ENCODE measurements at places on chromosomes 6 and 20.

GRCh38 chr20:59939879-59940128, 301 bp downstream of the PPP1R3D start:
- no peaks in the 10 kb centered on the region for H3K27me3 ChIP-seq
- peak overlapping the region; percentile 97 for H3K4me3 ChIP-seq
- peaks cover 37% of the 10 kb centered on the region for H3K4me1 ChIP-seq
- H3K27ac ChIP-seq: peak overlapping the region; percentile 73
- peaks cover 32% of the 10 kb centered on the region for H3K36me3 ChIP-seq

DNA sequence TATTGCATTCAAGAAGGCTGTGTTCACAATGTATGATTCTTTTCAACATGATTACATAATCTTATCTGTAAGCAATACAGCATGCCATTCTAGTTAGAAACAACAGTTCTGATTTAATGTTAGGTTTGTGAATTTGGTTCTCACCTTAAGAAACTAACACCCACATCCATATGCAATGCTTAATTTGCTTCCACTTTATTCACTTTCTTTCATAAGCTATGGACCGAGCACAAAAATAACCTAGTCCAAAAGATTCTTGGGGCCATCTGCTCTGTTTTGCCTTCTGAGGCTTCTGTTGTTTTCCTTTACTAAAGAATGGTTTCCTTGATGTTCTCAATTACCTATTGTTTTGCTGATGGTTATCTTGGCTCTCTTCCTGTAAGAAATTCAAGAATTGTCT, 258.2 kb downstream of the EYS start:
- no peaks in the 10 kb centered on the region for H3K36me3 ChIP-seq
- no peak for DNase-seq
- no peaks in the 10 kb centered on the region for H3K27me3 ChIP-seq
- H3K27ac ChIP-seq: no peak overlapping the region

GRCh38 chr20:24507182-24507853, 37.9 kb downstream of the SYNDIG1 start:
- DNase-seq: no peak
- H3K4me1 ChIP-seq: no peaks in the 10 kb centered on the region
- no peak overlapping the region for H3K27ac ChIP-seq

DNA sequence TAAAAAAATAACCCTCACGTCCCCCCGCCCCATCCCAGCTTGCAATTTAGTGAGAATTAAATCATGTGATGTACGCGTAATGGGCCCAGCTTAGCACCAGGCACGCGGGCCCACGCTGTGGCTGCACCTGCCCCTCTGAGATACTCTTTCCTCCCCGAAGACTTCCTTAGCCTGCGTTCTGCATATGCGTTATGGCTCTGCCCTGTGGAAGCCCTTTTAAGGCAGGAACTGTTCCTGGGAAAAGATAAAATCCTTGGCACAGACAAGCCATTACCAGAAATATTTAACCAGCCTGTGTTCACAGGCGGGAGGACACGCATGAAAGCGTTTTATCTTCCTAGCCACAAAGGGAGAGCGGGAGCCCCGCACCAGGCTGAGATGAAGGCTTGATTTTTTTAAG, 311.0 kb downstream of the LRFN2 start:
- DNase-seq: no peak
- no peak overlapping the region for H3K27ac ChIP-seq
- no peak overlapping the region for H3K4me3 ChIP-seq
- H3K36me3 ChIP-seq: no peaks in the 10 kb centered on the region
- no peaks in the 10 kb centered on the region for H3K4me1 ChIP-seq

DNA sequence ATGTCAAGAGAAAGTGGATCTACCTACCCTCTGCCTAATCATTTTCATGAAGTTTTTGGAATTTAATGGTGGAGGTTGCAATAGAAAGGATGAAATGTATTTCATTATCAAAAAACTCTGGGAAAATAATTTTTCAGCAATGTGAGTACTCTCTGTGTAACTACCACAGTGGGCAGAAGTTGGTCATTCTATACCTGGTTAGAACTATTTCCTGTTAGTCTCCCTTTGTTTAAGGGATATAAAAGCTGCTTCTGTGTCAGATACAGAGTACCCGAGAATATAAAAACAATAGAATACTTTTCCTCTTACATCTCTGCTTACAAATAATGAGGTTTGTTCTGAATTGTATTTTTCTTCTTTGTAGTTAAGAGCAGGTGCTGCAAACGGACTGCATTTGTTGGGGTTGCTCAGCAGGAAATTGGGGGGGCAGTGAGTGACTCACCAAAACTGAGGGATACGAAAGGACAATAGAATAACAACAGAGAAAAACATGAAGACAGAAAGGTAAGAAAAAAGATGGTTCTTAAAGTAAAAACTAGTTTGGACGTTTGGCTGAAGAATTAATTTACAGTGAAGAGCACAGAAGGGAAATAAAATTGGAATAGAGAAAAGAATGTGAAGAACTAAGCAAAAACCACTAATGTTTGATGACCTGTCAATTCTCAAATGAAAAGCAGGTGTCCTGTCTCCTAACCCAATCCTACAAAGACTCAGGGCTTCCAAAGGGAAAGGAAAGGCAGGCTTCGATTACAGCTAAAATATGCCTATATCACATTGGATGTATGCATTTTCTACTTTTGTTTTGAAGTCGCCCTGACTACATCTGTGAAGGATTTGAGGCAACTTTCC, 703.1 kb downstream of the RFPL4B start:
- H3K27ac ChIP-seq: no peak overlapping the region
- H3K27me3 ChIP-seq: peaks cover 3% of the 10 kb centered on the region
- no peaks in the 10 kb centered on the region for H3K4me1 ChIP-seq
- no peak for DNase-seq
- no peak overlapping the region for H3K4me3 ChIP-seq

GRCh38 chr6:169044381-169045230, 209.0 kb downstream of the THBS2 start:
- DNase-seq: no peak
- no peak overlapping the region for H3K27ac ChIP-seq
- no peaks in the 10 kb centered on the region for H3K36me3 ChIP-seq
- no peak overlapping the region for H3K4me3 ChIP-seq
- no peaks in the 10 kb centered on the region for H3K4me1 ChIP-seq

GRCh38 chr20:17395729-17396128, 135.4 kb downstream of the BFSP1 start:
- no peak for DNase-seq
- peaks cover 3% of the 10 kb centered on the region for H3K27me3 ChIP-seq
- no peaks in the 10 kb centered on the region for H3K36me3 ChIP-seq
- no peaks in the 10 kb centered on the region for H3K4me1 ChIP-seq
- H3K27ac ChIP-seq: no peak overlapping the region

DNA sequence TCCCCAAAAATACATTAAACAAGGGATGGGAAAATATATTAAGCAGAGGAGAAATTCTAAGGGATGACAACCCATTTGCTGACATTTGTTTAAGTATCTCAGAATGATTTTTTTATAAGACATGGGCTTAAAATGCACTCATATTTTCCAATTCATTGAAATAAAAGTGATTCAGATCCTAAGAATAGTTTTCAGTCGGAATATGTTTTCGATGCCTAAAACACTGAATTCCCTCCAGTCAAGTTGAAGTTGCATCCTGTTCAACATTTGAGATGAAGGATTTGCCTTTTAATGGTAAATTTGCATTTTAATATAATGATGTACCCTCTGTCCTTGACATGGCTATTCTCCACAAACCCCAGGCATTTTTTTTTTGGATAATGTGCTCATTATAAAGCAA, 79.3 kb downstream of the PTCHD4 start:
- no peaks in the 10 kb centered on the region for H3K27me3 ChIP-seq
- no peaks in the 10 kb centered on the region for H3K36me3 ChIP-seq
- no peak for DNase-seq
- H3K27ac ChIP-seq: no peak overlapping the region
- no peak overlapping the region for H3K4me3 ChIP-seq
- no peaks in the 10 kb centered on the region for H3K4me1 ChIP-seq

- H3K36me3 ChIP-seq: no peaks in the 10 kb centered on the region
- H3K4me3 ChIP-seq: no peak overlapping the region
- no peak overlapping the region for H3K27ac ChIP-seq
- DNase-seq: no peak
- peaks cover 21% of the 10 kb centered on the region for H3K27me3 ChIP-seq
Observed at GRCh38 chr6:39184906-39185580, 44.2 kb downstream of the KCNK5 start.

- no peaks in the 10 kb centered on the region for H3K36me3 ChIP-seq
- no peaks in the 10 kb centered on the region for H3K27me3 ChIP-seq
- H3K4me3 ChIP-seq: no peak overlapping the region
- H3K27ac ChIP-seq: no peak overlapping the region
- H3K4me1 ChIP-seq: no peaks in the 10 kb centered on the region
Observed at GRCh38 chr6:114556846-114557488, 214.1 kb upstream of the HS3ST5 start.

GRCh38 chr6:13528232-13528631, 40.8 kb upstream of the GFOD1 start:
- no peak overlapping the region for H3K4me3 ChIP-seq
- no peaks in the 10 kb centered on the region for H3K27me3 ChIP-seq
- no peak for DNase-seq

DNA sequence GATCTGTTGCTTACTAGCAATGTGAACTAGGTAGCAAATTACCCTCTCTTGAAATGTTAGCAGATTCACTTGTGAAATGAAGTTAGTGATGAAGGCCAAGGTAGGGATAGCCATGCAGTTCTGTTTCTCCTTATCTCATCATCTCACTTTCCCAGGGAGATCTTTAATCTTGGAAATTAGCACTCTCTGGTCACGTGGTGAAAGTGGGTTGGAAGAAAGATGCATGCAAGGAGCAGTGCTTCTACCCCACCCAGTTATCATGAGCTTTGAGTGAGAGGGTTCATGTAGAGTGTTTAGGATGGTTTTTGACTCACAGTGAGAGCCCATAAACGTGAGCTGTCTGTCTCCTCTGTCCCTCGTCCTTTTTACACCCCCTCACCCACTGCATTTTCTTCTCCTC, 346.3 kb downstream of the QKI start:
- no peak overlapping the region for H3K4me3 ChIP-seq
- H3K27ac ChIP-seq: no peak overlapping the region
- peaks cover 18% of the 10 kb centered on the region for H3K4me1 ChIP-seq
- peaks cover 9% of the 10 kb centered on the region for H3K27me3 ChIP-seq

DNA sequence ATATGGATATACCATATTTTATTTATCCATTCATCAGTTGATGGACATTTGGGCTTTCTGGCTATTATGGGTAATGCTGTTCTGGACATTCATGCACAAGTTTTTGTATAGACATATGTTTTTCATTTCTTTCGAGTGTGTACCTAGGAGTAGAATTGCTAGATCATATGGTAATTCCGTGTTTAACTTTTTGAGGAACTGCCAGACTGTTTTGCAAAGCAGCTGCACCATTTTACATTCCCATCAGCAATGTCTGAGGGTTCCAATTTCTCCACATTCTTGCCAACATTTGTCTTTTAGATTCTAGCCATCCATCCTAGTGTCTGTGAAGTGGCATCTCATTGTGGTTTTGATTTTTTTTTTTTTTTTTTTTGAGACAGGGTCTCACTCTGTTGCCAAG, 20.8 kb downstream of the SRC start:
- H3K4me1 ChIP-seq: peaks cover 49% of the 10 kb centered on the region
- H3K4me3 ChIP-seq: peak overlapping the region; percentile 49
- H3K27ac ChIP-seq: peak overlapping the region; percentile 80
- peaks cover 18% of the 10 kb centered on the region for H3K36me3 ChIP-seq
- H3K27me3 ChIP-seq: no peaks in the 10 kb centered on the region
- DNase-seq: no peak

- DNase-seq: no peak
- peaks cover 39% of the 10 kb centered on the region for H3K4me1 ChIP-seq
- H3K4me3 ChIP-seq: peak overlapping the region; percentile 94
- H3K27me3 ChIP-seq: no peaks in the 10 kb centered on the region
- peaks cover 73% of the 10 kb centered on the region for H3K36me3 ChIP-seq
Observed at GRCh38 chr6:30554962-30555815, 1.1 kb downstream of the GNL1 start.

- no peak overlapping the region for H3K4me3 ChIP-seq
- no peaks in the 10 kb centered on the region for H3K27me3 ChIP-seq
- DNase-seq: no peak
Observed at GRCh38 chr6:122405417-122405816, 6.0 kb downstream of the HSF2 start.

- H3K27ac ChIP-seq: no peak overlapping the region
- H3K27me3 ChIP-seq: peaks cover 4% of the 10 kb centered on the region
- no peak overlapping the region for H3K4me3 ChIP-seq
- DNase-seq: no peak
Observed at GRCh38 chr20:32183947-32184635, 23.5 kb downstream of the PLAGL2 start.

GRCh38 chr6:151100326-151100725, 139.4 kb upstream of the AKAP12 start:
- peaks cover 41% of the 10 kb centered on the region for H3K36me3 ChIP-seq
- H3K4me3 ChIP-seq: no peak overlapping the region
- no peak for DNase-seq

DNA sequence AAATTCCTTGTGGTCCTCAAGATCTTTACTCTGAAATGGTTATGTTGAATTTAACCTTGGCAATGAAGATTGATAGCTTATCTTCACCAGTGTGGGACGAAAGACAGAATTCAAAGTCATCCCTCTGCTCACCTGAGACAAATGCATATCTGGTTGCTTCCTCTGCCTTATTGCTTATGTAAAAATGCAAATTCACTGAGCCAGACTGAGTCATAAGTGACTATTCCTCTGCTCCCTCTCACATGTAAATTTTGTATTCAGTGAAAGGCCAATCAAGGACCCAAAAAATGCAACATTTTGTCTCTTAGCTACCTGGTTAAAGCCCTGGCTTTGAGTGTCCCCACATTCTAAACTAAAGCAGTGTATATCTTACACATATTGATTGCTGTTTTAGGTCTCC, 593.1 kb upstream of the GJE1 start:
- H3K4me1 ChIP-seq: no peaks in the 10 kb centered on the region
- H3K4me3 ChIP-seq: no peak overlapping the region
- no peaks in the 10 kb centered on the region for H3K27me3 ChIP-seq
- no peak for DNase-seq
- no peak overlapping the region for H3K27ac ChIP-seq

GRCh38 chr20:62522748-62523396, 47.1 kb upstream of the GATA5 start:
- peaks cover 28% of the 10 kb centered on the region for H3K27me3 ChIP-seq
- H3K4me1 ChIP-seq: peaks cover 6% of the 10 kb centered on the region
- DNase-seq: no peak
- H3K4me3 ChIP-seq: no peak overlapping the region

GRCh38 chr6:130229645-130230044, 6.9 kb upstream of the SAMD3 start:
- no peak overlapping the region for H3K27ac ChIP-seq
- no peaks in the 10 kb centered on the region for H3K27me3 ChIP-seq

Measured in activated B cell treated with CpG ODN at 0.5 μM for 24 hours (primary cell).